ENCODE measurements at places on chromosomes 7 and 10. TPM values are rescaled to one million over a fixed set of nuclear protein-coding genes. Genes with fewer than 3 reads are reported as not detected.

- no peaks in the 10 kb centered on the region for H3K27me3 ChIP-seq
- H3K36me3 ChIP-seq, result no peaks in the 10 kb centered on the region
- no peaks in the 10 kb centered on the region for H3K4me1 ChIP-seq
- H3K27ac ChIP-seq, result no peak overlapping the region
- no peak for DNase-seq
- H3K4me3 ChIP-seq, result no peak overlapping the region
Measured at GRCh38 chr10:46297406-46298204, 10.8 kb downstream of the ANTXRL start.

DNA sequence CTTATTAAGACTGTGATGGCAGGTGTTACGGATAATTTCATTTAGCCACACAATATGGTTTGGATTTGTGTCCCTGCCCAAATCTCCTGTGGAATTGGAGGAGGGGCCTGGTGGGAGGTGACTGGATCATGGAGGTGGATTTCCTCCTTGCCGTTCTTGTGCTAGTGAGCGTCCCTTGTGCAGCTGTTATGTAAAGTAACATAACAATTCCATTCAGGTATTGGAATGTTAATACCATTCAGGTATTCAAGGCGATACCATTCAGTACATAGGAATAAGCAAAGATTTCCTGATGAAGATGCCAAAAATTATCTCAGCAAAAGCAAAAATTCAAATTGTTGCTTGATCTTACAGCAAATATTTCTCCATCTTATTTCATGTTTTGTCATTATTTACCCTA, 32.5 kb upstream of the PLXDC2 start:
- no peak overlapping the region for H3K27ac ChIP-seq
- no peaks in the 10 kb centered on the region for H3K4me1 ChIP-seq
- no peak overlapping the region for H3K4me3 ChIP-seq
- no peak for DNase-seq

DNA sequence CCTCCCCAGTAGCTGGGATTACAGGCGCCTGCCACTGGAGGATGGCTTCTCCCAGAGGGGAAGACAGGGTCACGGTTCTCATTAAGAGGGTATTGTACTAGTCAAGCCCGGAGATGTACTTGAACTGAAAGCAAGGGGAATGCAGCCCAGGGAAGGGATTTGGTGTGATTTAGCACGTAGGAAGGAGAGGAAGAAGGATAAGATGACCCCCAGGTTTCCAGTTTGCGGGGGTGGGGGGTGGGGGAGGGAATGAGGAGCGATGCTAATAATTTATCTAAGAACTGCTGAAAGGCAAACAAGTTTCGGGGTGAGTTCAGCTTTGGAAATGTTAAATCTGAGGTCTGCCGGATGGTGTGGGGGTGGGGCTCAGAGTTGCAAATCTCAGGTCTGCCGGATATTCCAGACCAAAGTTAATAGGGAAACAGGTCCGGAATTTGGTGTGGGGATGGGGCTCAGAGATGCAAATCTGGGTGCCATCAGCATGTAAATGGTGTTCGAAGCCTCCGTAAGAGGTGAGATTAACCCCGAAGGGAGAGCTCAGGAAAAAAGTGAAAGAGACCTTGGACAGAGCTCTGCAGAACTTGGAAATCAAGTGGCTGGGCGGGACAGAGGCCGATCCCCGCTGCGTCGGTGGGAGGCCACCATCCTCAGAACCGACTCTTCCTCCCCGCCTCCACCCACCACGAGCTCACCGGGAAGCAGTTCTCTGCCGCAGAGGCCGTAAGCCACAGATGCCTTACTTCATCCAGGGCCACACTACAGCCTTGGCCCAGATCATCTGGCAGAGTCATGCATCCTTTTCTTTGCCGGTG, 1.6 kb upstream of the SEPHS1 start:
- H3K27me3 ChIP-seq, result peaks cover 19% of the 10 kb centered on the region
- H3K4me3 ChIP-seq, result peak overlapping the region; percentile 39
- H3K27ac ChIP-seq, result peak overlapping the region; percentile 16
- DNase-seq, result peak; percentile 54
- no peaks in the 10 kb centered on the region for H3K36me3 ChIP-seq

GRCh38 chr10:15879058-15879457, 18.8 kb upstream of the MINDY3 start:
- H3K36me3 ChIP-seq, result no peaks in the 10 kb centered on the region
- DNase-seq, result peak; percentile 40
- H3K27ac ChIP-seq, result no peak overlapping the region
- no peak overlapping the region for H3K4me3 ChIP-seq
- H3K27me3 ChIP-seq, result peaks cover 6% of the 10 kb centered on the region

DNA sequence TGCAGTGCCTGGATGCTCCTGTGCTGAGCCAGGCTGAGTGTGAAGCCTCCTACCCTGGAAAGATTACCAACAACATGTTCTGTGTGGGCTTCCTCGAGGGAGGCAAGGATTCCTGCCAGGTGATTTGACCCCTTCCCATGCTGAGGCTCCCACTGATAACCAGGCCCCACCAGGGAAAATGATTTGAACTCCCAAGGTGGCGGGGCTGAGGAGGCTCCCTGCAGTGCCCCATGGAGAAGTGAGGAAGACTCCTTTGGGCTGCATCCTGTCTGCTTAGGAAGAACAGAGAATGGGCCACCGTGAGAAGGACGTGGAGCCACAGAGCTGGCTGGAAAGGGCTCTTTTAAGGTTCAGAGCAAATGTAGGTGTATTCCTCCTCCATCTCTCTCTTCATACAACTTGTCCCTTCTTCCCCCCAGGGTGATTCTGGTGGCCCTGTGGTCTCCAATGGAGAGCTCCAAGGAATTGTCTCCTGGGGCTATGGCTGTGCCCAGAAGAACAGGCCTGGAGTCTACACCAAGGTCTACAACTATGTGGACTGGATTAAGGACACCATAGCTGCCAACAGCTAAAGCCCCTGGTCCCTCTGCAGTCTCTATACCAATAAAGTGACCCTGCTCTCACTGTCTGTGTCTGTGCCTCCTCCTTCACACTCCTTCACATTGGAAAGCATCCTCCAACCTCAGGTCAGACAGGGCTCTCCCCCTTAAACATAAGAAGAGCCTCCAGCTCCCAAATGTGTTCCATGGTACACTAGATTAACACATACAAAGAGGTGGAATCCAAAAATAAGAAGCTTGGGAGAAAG, 3.4 kb downstream of the PRSS2 start:
- no peak overlapping the region for H3K27ac ChIP-seq
- no peaks in the 10 kb centered on the region for H3K36me3 ChIP-seq
- peaks cover 6% of the 10 kb centered on the region for H3K27me3 ChIP-seq
- DNase-seq, result no peak
- H3K4me1 ChIP-seq, result no peaks in the 10 kb centered on the region

GRCh38 chr7:28677668-28678067, 265.4 kb downstream of the CREB5 start:
- no peak for DNase-seq
- H3K27ac ChIP-seq, result no peak overlapping the region
- H3K4me1 ChIP-seq, result no peaks in the 10 kb centered on the region
- no peak overlapping the region for H3K4me3 ChIP-seq
- no peaks in the 10 kb centered on the region for H3K36me3 ChIP-seq

- no peaks in the 10 kb centered on the region for H3K4me1 ChIP-seq
- no peak overlapping the region for H3K4me3 ChIP-seq
- DNase-seq, result no peak
- H3K27me3 ChIP-seq, result no peaks in the 10 kb centered on the region
- H3K27ac ChIP-seq, result no peak overlapping the region
Measured at GRCh38 chr7:133294234-133294633, 41.4 kb downstream of the EXOC4 start.

- no peak overlapping the region for H3K4me3 ChIP-seq
- no peaks in the 10 kb centered on the region for H3K36me3 ChIP-seq
Measured at GRCh38 chr10:14815681-14816080, 22.2 kb downstream of the CDNF start.

- DNase-seq, result no peak
- H3K4me3 ChIP-seq, result no peak overlapping the region
- H3K27ac ChIP-seq, result no peak overlapping the region
- no peaks in the 10 kb centered on the region for H3K4me1 ChIP-seq
- H3K36me3 ChIP-seq, result peaks cover 56% of the 10 kb centered on the region
Measured at GRCh38 chr7:6422926-6423632, 24.7 kb downstream of the DAGLB start.

GRCh38 chr7:29977886-29978651, 11.5 kb downstream of the SCRN1 start:
- H3K27ac ChIP-seq, result no peak overlapping the region
- no peak for DNase-seq
- H3K4me1 ChIP-seq, result peaks cover 10% of the 10 kb centered on the region
- no peak overlapping the region for H3K4me3 ChIP-seq
- H3K27me3 ChIP-seq, result no peaks in the 10 kb centered on the region
- H3K36me3 ChIP-seq, result peaks cover 2% of the 10 kb centered on the region

DNA sequence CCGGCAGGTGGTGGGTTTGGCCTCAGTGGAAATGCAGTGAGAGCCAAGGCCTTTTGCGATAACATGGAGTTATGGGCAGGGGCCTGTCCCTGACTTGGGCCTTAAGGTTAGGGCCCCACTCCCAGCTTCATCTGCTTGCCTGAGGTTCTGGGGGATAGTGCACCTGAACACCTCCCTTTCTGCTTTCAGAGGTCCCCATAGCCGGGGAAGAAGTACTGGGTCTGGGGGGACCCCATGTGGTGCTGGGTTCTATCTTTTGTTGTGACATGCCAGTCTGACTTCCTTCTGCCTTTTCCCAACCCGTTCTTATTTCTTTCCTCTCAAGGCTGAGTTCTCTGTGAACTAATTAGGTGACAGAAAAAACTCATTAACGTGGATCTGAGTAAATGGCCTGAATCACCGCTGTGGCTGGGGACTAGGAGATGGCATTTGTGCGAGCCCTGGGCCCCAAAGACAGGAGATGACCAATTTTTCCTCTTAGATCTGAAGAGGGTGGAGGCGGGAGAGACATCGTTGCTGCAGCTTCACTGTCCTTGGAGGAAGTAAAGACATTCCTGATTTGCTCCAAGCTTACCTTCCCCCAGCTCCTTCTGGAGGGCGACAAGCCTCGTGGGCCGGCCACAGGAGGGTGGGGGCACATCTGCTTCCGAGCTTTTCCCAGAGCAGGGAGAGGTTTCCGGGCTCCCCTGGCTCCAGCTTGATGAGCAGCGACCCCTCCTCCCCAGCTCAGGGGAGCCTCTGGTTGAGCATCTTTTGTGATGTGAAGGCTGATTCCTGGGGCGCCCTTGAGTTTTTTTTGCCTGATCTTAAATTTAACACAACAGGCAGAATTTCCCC, 2.0 kb downstream of the AGAP3 start:
- peak overlapping the region; percentile 50 for H3K27ac ChIP-seq
- H3K4me3 ChIP-seq, result peak overlapping the region; percentile 86
- no peak for DNase-seq

DNA sequence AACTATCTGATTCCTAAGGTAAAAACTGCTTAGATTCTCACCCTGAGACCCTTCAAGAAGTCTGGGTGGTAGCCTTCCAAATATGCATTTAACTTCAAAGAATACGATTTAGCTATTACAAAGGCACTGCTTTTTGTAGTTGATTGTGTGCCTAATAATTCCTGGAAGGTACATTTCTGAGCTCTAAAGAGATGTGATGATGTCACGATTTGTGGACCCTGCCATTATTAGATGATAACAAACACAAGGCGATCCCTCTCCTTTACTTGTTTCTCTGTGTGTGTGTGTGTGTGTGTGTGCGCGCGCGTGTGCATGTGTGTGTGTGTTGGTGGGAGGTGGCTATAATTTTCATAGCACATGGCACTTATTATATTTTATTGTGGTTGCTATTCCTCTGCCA, 70.9 kb downstream of the TFPI2 start:
- no peak overlapping the region for H3K27ac ChIP-seq
- H3K36me3 ChIP-seq, result no peaks in the 10 kb centered on the region
- no peaks in the 10 kb centered on the region for H3K4me1 ChIP-seq

- no peak overlapping the region for H3K27ac ChIP-seq
- H3K27me3 ChIP-seq, result no peaks in the 10 kb centered on the region
- H3K36me3 ChIP-seq, result peaks cover 6% of the 10 kb centered on the region
- H3K4me3 ChIP-seq, result no peak overlapping the region
Measured at GRCh38 chr10:79098596-79099015, 29.8 kb downstream of the ZMIZ1 start.

DNA sequence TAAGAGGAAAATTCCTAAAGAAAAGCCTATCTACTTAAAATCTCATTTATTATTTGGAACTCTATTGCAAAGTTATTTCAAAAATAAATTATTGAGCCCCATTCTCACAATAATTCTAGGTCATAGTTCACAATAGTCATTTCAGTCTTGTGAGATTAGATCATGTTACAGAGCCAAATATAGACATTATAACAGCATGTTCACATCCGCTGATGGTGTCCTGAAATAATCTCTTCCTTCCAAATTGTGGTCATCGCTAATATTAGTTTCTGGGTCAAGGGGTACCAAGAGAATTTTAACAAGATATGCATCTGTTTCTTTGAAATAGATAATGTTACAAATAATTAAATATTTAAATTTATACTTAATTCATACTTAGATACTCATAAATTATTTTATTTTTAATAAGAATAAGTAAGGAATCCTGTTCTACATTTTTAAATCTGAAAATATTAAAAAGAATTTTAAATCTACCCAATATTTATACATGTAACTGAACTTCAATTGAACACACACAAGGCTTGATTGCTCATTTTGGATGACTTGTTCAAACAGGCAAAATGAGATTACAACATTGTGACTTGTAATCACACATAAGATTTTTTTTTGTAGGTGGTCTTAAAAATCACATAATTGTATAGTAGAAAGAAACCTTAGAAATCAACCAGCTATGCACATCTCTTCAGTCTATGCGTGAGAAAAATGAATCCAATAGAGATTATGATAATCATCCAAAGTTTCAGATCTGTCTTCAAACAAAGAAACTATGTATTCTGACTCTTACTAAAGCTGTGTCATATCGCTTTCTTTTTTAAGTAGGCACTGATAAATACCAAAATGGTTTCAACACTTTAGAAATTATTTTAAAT, 13.1 kb downstream of the GNAT3 start:
- no peak overlapping the region for H3K27ac ChIP-seq
- no peaks in the 10 kb centered on the region for H3K27me3 ChIP-seq
- H3K4me1 ChIP-seq, result peaks cover 2% of the 10 kb centered on the region
- DNase-seq, result peak; percentile 71
- H3K4me3 ChIP-seq, result no peak overlapping the region
- no peaks in the 10 kb centered on the region for H3K36me3 ChIP-seq

GRCh38 chr7:50826371-50827172, 43.9 kb upstream of the GRB10 start:
- H3K36me3 ChIP-seq, result no peaks in the 10 kb centered on the region
- DNase-seq, result peak; percentile 87
- no peak overlapping the region for H3K27ac ChIP-seq
- H3K27me3 ChIP-seq, result peaks cover 5% of the 10 kb centered on the region

Gene LRWD1
- 31.6 TPM for polyA plus RNA-seq

Gene FAM25C
- polyA plus RNA-seq, result not detected
